ENCODE measurements at places on chromosomes 4 and X.

DNA sequence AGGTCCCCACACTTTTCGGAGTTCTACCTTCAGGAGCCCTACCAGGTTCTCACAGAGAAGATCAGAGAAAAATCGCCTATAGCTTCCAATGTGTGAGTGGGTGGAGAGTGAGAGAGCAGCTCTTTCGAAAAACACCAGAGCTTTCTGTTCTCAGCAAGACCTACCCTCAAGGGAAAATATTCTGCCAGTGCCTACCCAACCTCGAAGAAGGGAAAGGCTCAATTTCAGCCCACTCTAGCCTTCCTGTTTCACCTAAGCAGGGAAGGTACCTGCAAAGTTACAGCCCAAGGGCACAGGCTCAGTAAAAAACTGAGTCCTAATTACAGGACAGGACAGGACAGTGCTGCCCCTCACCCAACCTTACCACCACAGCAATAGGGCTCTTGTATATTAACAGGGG, 104.0 kb upstream of the WDR17 start:
- DNase-seq: no peak

GRCh38 chr4:138788857-138789256, 226.7 kb upstream of the NOCT start:
- DNase-seq: no peak

GRCh38 chr4:3872834-3873313, 106.7 kb downstream of the ADRA2C start:
- no peak for DNase-seq

DNA sequence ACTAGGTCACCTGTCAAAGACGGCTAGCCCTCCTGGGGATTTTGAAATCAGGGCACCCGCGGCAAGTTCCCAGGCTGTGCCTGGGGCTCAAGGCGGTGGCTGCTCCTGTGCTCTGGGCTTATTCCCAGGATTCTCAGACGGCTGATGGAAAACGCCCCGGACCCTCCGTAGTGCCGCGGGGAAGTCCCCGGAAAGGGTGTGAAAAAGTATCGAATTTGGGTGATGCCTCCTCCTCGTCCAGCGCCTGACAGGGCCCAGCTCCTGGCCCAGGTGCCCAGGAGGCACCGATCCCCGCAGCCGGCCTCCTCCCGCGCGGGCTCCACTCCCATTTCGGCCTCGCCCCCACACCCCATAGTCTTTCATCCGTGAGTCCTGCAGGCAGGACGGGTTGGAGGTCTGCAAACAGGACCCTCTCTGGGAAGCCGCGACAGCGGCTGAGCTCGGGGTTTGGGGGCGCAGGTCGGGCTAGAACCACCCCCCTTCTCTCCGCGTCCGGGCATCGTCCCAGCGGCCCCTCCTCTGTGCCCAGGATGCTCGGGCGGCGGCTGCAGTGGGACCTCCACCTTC, 1.1 kb upstream of the NSG1 start:
- DNase-seq: no peak

GRCh38 chr4:139790291-139790690, 124.7 kb downstream of the MGST2 start:
- no peak for DNase-seq

- DNase-seq: no peak
Observed at GRCh38 chrX:24169211-24169610, 19.7 kb downstream of the ZFX start.

DNA sequence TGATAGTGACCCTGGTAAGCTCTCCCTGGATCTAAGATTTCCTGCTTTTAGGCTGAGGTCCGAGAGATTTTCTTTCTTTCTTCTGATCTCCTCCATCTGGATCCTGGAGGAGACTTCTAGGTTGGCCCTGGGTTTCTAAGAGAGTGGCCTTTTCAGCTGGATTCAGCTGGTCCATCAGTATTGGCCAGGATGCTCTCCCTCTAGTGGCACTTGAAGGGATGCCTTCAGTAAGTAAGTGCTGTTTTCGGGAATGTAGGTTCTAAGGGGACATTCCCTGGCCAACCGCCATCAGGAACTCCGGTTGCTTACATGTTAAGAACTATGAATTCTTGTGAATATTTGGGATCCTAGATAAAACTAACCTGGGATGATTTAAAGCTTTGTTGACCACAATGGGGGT, 56.9 kb downstream of the SERTM2 start:
- DNase-seq: no peak

DNA sequence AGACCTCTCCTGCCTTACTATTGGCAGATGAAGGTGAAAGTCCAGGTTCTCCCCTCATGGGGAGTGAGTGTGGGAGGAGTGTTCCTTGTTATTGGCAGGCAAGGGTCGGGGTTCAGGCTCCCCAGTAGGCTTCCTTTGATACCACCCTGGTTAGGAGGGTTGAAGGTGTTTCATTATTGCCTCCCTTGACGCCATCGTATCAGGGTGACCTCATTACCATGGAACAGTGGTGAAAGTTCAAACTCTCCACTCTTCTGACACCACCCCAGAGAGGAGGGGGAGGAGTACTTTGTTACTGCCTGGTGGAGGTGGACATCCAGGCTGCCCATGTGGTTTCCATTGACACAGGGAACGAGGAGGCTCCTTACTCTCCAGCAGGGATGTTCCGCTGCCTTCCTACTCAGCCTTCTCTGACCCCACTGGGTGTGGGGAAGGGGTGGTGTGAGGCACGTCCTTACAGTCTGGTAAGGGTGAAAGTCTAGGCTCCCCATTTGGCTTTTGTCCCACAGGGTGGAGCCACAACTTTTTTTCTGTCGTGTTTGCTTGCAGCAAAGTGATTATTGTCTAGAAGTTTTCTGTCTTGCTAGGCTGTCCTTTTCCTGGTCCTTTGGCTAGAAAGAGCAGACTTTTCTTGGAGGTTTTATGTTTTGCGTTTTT, 37.2 kb upstream of the USP9X start:
- DNase-seq: no peak

GRCh38 chr4:4491396-4491893, 50.4 kb downstream of the STX18 start:
- DNase-seq: no peak

GRCh38 chr4:100738196-100739165, 220.7 kb upstream of the EMCN start:
- no peak for DNase-seq

DNA sequence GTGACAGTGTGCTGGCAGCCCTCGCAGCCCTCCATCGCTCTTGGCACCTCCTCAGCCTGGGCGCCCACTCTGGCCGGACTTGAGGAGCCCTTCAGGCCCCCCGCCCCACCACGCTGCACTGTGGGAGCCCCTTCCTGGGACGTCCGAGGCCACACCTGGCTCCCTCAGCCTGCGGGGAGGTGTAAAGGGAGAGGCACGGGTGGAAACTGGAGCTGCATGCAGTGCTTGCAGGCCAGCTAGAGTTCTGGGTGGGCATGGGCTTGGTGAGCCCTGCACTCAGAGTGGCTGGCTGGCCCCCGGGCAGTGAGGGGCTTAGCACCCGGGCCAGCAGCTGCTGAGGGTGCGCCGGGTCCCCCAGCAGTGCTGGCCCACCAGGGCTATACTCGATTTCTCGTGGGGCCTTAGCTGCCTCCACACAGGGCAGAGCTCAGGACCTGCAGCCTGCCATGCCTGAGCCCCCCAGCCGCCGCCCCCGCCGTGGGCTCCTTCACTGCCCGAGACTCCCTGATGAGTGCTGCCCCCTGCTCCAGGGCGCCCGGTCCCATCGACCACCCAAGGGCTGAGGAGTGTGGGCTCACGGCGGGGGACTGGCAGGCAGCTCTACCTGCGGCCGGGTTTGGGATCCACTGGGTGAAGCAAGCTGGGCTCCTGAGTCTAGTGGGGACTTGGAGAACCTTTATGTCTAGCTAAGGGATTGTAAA, 1672.7 kb upstream of the PCDH7 start:
- DNase-seq: no peak

DNA sequence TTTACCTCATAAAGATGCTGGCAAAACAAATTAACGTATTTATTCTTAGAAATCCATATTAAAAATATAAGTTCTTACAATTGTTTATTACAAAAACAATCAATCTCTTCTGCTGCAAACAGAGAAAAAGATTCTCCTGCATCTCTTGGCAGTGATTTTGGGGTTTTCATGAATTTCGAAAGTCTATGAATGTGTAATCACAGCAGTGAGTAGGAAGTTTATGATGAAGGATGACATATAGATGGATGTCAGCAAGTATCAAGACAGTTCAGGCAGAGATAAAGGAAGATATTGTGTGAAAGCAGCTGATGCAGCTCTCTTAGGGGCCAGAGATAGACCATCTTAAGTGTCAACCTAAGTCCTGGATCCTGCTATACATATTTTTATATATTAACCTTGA, 196.9 kb upstream of the BANK1 start:
- no peak for DNase-seq

- DNase-seq: no peak
Observed at GRCh38 chr4:122873821-122874593, 47.4 kb downstream of the FGF2 start.

DNA sequence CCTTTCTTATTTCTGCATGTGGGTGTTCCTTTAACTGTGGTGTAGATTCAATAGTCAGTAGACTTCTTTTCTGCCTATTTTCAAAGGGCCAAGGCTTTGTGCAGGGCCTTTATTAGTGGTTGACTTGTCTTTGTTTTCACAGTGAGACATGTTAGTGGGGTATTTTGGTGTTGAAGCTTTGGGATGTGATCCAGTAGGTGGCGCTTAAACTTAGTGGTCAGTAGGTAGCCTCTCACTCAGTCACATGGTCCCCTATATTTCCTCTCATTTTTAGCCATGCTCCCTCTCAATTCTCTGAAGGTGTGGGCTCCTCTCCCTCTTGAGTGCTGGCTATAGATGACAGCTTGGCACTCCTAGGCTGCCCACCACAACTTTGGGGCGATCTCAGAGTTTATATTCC, 23.4 kb upstream of the SLC10A7 start:
- DNase-seq: no peak

GRCh38 chrX:131728295-131729145, 184.6 kb downstream of the OR13H1 start:
- no peak for DNase-seq

GRCh38 chrX:71922686-71923085, 12.0 kb downstream of the NHSL2 start:
- no peak for DNase-seq

Data from NT2/D1 (cell line).